ENCODE measurements at places on chromosomes 12 and 14.

- peak; percentile 24 for DNase-seq
Observed at GRCh38 chr14:103561381-103562178, 877 bp downstream of the BAG5 start.

DNA sequence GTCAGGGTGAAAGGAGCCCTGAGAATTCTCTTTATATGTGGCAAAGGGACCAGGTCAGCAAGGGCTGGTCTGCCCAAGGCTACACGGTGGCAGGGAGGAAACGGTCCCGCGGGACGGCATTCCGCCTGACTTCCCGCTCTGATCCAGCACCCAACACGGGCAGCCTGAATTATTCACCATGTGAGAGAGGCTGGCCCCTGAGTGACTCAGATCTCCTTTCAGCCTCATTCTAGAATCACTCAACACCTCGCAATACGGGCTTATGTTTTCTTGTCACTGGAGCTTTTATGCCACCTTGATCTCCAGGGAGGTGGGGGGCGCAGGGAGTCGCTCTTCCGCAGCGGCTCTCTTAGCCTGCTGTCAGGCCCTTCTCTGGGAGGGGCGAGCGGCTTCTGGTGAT is 8.5 kb downstream of the LRTM2 start:
- DNase-seq, result no peak

- peak; percentile 71 for DNase-seq
Observed at GRCh38 chr12:49662998-49663843, 39.9 kb downstream of the PRPF40B start.

- no peak for DNase-seq
Observed at GRCh38 chr12:103626498-103626897, 39.4 kb downstream of the STAB2 start.

DNA sequence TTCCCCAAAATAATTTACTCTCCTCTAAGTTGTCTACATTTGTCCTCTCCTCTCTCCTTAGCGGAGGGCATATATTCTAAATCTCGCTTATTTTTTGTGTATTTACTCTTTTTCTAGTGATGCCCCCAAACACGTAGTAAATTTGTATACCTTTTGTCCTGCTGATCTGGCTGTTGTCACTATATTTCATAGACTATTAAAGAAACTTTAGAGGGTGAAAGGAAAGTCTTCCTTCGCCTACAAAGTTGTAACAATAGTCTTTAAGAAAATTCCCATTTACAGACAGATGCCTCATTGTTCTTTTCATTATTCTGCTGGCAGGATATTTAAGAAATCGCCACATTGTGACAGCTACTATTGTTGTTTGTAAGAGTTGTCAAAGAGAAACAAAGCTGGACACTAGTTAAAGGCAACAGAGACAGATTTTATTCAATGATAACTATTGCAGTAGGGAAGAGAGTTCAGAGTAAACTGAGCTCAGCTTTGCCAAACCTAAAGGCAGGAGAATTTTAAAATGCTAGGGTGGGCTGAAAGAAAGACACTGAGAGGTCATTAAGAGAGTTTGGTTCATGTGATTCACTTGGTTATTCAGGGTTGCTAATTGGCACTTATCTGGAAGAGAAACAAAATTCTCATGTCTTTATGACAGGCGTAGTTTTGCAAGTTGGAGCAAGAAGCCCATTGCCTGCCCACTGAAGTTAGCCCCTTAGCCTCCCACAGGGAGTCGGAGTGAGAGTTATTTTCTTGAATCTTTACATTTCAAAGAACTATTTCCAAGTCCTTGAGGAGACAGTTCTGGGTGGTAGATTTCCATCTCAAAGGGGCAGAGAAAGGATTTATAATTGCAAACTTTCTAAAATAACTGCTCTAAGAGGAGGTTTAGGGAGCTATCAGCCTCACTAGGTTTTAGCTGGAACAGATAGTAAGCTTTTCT is 1272.5 kb upstream of the SEL1L start:
- DNase-seq, result no peak

DNA sequence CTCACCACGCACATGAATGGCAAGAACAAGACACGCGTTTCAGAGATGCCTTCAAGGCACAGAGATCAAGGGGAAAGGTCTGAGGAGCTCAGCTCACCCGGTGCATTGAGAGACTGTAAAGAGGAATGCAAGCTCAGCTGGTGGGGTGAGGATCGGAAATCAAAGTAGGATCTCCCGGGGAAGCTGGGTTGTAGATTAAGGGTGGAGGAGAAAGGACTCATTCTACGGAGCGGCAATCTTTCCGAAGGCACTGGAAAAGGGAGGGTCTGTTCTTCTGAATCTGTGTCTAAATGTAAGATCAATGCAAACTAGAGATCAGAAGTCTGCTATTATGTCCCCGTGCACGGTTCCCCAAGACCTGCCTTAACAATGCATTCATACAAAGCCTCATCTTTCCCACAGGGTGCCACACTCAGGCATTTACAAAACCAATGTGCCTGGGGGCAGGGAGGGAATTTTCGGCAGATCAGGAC is 41.6 kb upstream of the PYGL start:
- no peak for DNase-seq

DNA sequence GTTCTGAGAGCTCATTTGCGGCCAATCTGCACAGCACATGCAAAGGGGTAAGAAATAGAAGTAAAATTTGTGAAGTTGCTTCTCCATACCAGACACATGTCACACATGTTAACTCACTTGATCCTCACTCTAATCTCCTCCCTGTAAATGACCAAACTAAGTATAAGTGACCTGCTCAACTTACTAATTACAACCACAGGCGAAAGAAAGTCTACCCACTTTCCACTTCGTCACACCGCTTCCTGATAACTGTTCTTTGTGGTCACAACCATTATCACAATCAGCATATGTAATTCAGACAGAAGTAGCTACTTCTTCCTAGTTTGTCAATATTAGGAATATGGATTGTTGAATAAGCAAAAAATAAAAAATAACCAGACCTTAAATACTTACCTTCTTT is 293.7 kb upstream of the CLEC14A start:
- DNase-seq, result no peak

Measured in effector CD4-positive, alpha-beta T cell (primary cell).